T-cell (primary cell): ENCODE measurements at places on chromosomes 2 and 18.

GRCh38 chr2:188787658-188788240 is 186.4 kb upstream of the COL3A1 start:
- DNase-seq = no peak

DNA sequence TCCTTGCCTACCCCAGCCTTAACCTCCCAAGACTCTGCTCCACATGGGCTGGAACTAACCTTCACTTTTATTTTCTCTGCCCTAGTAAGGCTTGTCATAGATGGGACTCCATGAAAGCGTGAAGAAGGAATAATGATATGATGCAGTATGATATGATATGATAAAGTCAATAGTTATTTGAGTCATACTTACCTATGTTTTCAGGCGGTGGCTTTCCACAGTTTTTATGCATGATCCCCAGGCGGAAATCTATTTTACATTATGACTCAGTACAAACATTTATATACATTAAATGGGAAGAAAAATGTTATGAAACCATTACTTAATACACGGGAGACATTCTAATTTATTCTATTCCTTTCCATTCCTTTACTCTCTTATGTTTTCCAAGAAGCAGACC is 5.6 kb downstream of the ACMSD start:
- DNase-seq = no peak

DNA sequence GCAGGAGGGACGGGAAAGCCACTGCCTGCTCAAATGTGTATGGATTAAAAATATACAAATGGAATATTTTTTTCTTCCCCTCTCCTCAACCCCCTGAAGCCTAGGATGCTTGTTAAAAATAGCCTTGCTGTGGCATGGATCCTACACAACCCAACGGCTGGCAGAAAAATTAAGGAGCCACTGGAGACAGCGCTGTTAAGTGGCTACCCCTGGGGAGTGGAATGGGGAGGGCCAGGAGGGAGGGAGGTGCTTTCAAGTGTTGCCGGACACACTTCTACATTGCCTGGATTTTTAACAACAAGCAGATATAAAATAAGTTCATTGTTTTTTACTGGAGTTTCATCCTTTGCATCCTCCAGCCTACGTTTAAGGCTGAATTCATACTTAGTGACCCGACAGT is 66.6 kb downstream of the ZBTB7C start:
- DNase-seq = no peak

- no peak for DNase-seq
Observed at GRCh38 chr2:113879457-113879856, 10.4 kb upstream of the ACTR3 start.

GRCh38 chr2:209663139-209663538 is 108.5 kb upstream of the UNC80 start:
- no peak for DNase-seq
